ENCODE measurements at places on chromosomes 7 and 10.

DNA sequence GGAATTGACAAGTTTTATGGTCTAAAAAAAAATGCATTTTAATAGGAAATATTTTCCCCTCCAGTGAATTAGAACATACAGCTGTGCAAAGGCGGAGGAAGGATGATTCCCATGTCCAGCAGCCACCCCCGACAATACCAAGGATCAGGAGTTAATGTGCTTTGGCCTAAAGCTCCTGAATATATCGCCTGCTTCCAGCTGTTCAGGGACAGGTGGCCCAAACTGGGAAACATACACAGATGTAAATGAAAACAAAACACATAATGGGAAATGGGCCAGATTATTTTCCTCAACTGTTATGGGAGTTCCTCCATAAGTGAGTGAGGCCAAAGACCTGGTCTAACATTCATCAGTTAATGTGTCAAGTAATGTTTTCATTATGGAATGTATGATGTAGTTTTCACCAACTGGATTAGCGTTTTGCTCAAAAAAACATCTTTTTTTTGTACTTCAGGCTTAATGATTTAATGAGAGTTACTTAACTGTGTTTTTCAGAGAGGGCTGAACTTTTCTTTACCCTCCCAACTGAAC is 55.1 kb upstream of the LAMB1 start:
- DNase-seq = no peak
- no peaks in the 10 kb centered on the region for H3K36me3 ChIP-seq
- H3K4me3 ChIP-seq = no peak overlapping the region

DNA sequence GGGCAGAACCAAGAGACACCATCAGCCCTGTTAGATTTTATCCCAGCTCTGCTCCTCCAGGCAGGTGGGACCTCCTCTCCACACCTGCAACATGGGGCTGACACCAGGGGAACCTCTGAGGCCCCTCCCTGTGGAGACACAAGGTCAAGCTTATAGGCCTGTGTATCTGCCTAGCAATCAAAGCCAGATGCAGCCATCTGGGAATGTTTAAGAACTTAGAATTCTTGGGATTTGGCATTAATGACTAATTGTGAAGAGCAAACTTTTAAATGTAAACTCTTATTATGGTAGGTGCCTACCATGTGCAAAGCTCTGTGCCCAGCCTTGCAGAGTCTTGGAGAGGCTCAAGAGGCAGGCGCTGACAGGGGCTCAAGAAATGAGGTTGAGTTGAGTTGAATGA is 52.1 kb downstream of the TBATA start:
- no peaks in the 10 kb centered on the region for H3K27me3 ChIP-seq
- H3K27ac ChIP-seq = no peak overlapping the region
- no peaks in the 10 kb centered on the region for H3K36me3 ChIP-seq
- peaks cover 13% of the 10 kb centered on the region for H3K4me1 ChIP-seq
- DNase-seq = no peak

- no peaks in the 10 kb centered on the region for H3K36me3 ChIP-seq
- H3K27me3 ChIP-seq = no peaks in the 10 kb centered on the region
- peaks cover 3% of the 10 kb centered on the region for H3K4me1 ChIP-seq
- H3K4me3 ChIP-seq = no peak overlapping the region
These were observed 44.6 kb downstream of the CARD11 start for GRCh38 chr7:2999078-2999500.

GRCh38 chr7:129525225-129525862 is 23.0 kb downstream of the SMKR1 start:
- no peak for DNase-seq
- no peak overlapping the region for H3K27ac ChIP-seq
- H3K27me3 ChIP-seq = peaks cover 7% of the 10 kb centered on the region
- H3K4me1 ChIP-seq = no peaks in the 10 kb centered on the region

GRCh38 chr7:53602817-53603418 is 567.5 kb downstream of the POM121L12 start:
- H3K4me1 ChIP-seq = no peaks in the 10 kb centered on the region
- no peak overlapping the region for H3K4me3 ChIP-seq
- DNase-seq = no peak

DNA sequence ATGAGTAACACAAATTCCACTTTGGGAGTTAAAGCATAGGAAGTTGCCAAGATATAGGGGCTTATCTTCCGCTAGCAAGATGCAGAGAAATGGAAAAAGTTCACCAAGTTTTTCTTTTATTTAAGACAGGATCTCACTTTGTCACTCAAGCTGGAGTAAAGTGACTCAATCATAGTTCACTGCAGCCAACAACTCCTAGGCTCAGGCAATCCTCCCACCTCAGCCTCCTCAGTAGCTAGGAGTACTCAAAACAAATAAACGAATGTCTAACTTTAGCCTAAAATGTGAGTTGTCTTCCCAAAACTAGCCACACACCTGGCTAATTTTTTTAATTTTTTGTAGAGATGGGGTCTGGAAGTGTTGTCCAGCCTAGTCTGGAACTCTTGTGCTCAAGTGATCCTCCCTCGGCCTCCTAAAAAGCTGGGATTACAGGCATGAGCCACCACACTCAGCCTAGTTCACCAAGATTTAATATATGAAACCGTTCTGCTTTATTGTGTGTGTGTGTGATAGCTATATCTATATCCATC is 9.9 kb downstream of the VIM start:
- H3K27me3 ChIP-seq = no peaks in the 10 kb centered on the region
- H3K36me3 ChIP-seq = peaks cover 10% of the 10 kb centered on the region
- no peak for DNase-seq
- peaks cover 3% of the 10 kb centered on the region for H3K4me1 ChIP-seq
- no peak overlapping the region for H3K27ac ChIP-seq

- peak within 1 kb of the TSS; percentile 92 for H3K27ac ChIP-seq
- H3K36me3 ChIP-seq = no peaks in the 10 kb centered on the region
These were observed at the start of gene PDK4 for GRCh38 chr7:95596198-95597063. PDK4 (minus strand) TSS chr7:95596516; CDS start chr7:95596293, 223 bp downstream.

DNA sequence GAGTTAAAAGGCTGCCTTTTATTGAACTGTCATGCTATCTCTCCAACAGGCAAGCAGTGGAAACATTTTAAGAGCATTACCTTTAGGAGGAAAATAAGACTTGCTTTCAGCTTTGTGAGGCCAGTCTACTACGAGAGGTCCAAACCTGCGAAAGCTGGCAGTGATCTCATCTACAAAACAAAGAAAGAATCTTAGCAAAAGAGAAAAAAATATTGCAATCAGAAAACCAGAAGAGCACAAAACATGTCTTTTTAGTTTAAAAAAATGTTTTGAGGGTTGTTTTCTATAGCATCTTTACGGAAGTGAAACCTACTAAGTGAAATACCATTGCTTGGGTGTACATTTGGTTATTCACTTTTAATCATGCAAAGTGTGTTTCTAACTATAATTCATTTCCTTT is 147.9 kb downstream of the CPEB3 start:
- no peaks in the 10 kb centered on the region for H3K4me1 ChIP-seq
- H3K27ac ChIP-seq = peak overlapping the region; percentile 17
- no peak for DNase-seq
- no peak overlapping the region for H3K4me3 ChIP-seq
- H3K36me3 ChIP-seq = no peaks in the 10 kb centered on the region

DNA sequence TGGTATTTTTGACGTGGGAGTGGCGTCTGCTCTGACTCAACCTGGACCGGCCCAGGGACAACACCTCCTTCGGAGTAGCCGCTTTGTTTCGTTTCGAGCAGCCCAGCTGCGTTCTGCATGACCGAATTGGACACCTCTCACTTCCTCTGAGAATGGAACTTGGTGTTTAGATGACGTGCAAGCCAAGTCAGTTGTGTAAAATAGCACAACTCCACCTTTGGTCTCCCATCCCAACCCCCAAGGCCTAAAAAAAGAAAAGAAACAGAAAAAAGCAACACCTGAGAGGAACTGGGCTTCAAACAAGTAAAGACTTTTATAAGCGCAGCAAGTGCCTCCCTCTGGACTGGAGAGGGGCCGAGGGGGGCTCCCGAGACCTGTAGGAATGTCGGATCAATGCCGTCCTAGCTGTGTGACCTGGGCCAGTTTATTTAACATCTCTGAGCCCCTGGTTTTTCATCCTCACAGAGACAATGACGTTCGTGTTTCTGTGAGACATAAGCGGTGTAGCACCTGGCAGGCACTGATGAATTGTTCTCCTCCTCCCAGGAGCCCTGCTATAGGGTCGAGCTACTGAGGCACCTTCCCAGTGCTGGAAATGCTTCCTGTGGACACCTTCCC is 52.0 kb upstream of the SMNDC1 start:
- no peak for DNase-seq
- H3K27me3 ChIP-seq = no peaks in the 10 kb centered on the region
- no peaks in the 10 kb centered on the region for H3K36me3 ChIP-seq
- H3K27ac ChIP-seq = no peak overlapping the region

GRCh38 chr10:104612571-104613205 is 28.4 kb upstream of the SORCS3 start:
- no peak overlapping the region for H3K27ac ChIP-seq
- no peak overlapping the region for H3K4me3 ChIP-seq
- no peaks in the 10 kb centered on the region for H3K27me3 ChIP-seq
- no peaks in the 10 kb centered on the region for H3K36me3 ChIP-seq
- H3K4me1 ChIP-seq = no peaks in the 10 kb centered on the region
- DNase-seq = no peak

- no peaks in the 10 kb centered on the region for H3K36me3 ChIP-seq
- H3K27me3 ChIP-seq = no peaks in the 10 kb centered on the region
- H3K27ac ChIP-seq = no peak overlapping the region
These were observed 108.8 kb upstream of the CSTF2T start for GRCh38 chr10:51808187-51808586.

GRCh38 chr7:118755067-118755625 is 530.6 kb downstream of the ANKRD7 start:
- H3K4me1 ChIP-seq = no peaks in the 10 kb centered on the region
- no peak overlapping the region for H3K4me3 ChIP-seq
- no peak overlapping the region for H3K27ac ChIP-seq
- no peaks in the 10 kb centered on the region for H3K27me3 ChIP-seq
- DNase-seq = no peak

GRCh38 chr10:124236816-124237215 is 143.4 kb upstream of the CHST15 start:
- no peak for DNase-seq
- no peak overlapping the region for H3K27ac ChIP-seq
- no peak overlapping the region for H3K4me3 ChIP-seq

- H3K36me3 ChIP-seq = no peaks in the 10 kb centered on the region
- H3K27me3 ChIP-seq = no peaks in the 10 kb centered on the region
- no peaks in the 10 kb centered on the region for H3K4me1 ChIP-seq
These were observed 45.9 kb downstream of the CREM start for GRCh38 chr10:35172574-35172973.

DNA sequence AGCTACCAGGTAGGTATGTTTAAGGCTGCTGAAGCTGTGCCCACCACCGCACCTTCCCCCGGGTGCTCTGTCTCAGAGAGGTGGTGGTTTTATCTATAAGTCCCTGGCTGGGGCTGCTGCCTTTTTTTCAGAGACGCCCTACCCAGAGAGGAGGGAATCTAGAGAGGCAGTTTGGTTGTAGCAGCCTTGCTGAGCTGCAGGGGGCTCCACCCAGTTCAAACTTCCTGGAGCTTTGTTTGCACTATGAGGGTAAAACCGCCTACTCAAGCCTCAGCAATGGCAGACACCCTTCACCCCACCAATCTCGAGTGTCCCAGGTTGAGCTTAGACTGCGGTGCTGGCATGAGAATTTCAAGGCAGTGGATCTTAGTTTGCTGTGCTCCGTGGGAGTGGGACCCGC is 43.6 kb upstream of the CYP2C18 start:
- no peak overlapping the region for H3K4me3 ChIP-seq
- H3K4me1 ChIP-seq = no peaks in the 10 kb centered on the region
- no peak for DNase-seq
- no peaks in the 10 kb centered on the region for H3K36me3 ChIP-seq
- H3K27me3 ChIP-seq = no peaks in the 10 kb centered on the region
- no peak overlapping the region for H3K27ac ChIP-seq

- no peaks in the 10 kb centered on the region for H3K27me3 ChIP-seq
- no peak overlapping the region for H3K27ac ChIP-seq
- H3K4me3 ChIP-seq = no peak overlapping the region
- H3K4me1 ChIP-seq = no peaks in the 10 kb centered on the region
These were observed 35.5 kb downstream of the IKZF1 start for GRCh38 chr7:50339990-50340500.

DNA sequence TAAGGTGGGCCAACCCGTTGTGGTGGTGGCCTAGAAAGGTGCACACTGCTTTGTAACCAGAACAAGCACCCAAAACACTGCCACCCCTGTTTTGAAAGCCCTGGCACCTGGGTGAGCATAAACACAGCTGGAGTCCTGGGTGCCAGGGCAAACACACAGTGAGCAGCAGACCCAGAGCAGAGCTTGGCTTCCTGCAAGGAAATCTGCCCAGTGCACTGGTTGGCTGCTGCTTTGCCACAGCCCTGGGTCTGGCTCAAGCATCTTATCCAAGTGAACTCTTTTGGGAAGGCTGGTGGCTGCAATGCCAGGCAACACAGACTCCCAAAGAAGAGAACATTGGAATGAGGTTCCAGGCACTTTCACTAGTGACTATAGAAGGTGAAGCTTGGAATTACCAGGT is 145.5 kb upstream of the PDE1C start:
- H3K27ac ChIP-seq = no peak overlapping the region
- H3K4me1 ChIP-seq = peaks cover 3% of the 10 kb centered on the region
- no peaks in the 10 kb centered on the region for H3K36me3 ChIP-seq
- H3K27me3 ChIP-seq = no peaks in the 10 kb centered on the region
- H3K4me3 ChIP-seq = no peak overlapping the region

GRCh38 chr10:132991706-132992432 is 49.5 kb upstream of the CFAP46 start:
- peaks cover 34% of the 10 kb centered on the region for H3K4me1 ChIP-seq
- DNase-seq = no peak
- no peaks in the 10 kb centered on the region for H3K27me3 ChIP-seq
- no peak overlapping the region for H3K27ac ChIP-seq
- H3K4me3 ChIP-seq = no peak overlapping the region
- no peaks in the 10 kb centered on the region for H3K36me3 ChIP-seq

DNA sequence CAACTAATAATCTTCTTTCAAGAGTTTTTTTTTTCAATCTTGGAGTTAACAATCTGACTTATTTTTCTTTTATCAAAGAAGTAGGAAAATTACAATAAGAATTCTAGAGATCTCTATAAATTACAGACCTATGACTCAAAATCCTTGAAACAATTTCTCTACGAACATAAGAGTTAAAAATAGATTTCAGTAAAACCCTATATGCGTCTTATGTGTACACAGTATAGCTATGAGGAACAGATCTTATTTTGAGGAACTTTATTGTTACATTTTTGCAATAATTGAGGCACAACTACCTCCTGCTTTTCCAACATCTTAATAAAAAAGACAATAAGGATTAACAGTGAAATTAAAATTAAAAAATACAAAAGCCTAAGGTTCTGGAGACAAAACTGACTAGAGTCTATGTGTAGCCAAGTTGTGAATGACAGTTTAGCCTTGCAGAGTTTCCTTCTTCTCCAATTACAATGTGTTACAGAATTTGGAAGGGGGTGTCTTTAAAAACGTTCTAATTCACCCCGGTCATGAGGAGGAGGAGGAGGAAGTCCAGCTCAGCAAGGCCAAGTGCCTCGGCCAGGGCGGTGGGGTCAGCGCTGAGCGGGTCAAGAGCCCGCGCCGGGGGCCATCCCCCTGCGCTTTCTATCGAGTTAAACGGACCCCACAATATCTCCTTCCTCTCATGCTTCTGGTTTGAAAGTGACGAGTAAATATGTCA is 40.5 kb downstream of the AMZ1 start:
- H3K36me3 ChIP-seq = peaks cover 55% of the 10 kb centered on the region
- H3K27me3 ChIP-seq = no peaks in the 10 kb centered on the region
- DNase-seq = no peak
- no peak overlapping the region for H3K4me3 ChIP-seq
